ENCODE measurements at places on chromosomes 1 and 21.

GRCh38 chr1:151189637-151190445, at the start of gene VPS72:
Gene VPS72, minus strand, starts transcription at chr1:151190197. Its CDS starts 76 bp downstream, at chr1:151190121.
- DNase-seq: peak; percentile 85

GRCh38 chr1:172745014-172745413, 86.1 kb downstream of the FASLG start:
- peak; percentile 67 for DNase-seq

DNA sequence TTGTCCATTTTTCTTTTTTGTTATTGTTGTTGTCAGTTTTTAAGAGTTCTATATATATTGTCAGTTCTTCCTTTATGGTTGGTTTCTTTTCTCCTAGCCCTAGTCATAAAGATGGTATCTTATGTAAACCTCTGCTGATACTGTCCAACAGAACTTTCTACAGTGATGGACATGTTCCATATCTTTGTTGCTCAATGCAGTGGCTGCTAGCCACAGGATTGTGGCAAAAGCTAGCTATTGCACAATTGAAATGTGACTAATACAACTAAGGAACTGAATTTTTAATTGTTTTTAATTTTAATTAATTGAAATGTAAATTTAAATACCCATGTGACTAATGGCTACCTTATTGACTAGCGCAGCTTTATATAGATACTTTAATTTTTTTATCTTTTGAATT, 411.8 kb upstream of the PTBP2 start:
- DNase-seq: no peak

DNA sequence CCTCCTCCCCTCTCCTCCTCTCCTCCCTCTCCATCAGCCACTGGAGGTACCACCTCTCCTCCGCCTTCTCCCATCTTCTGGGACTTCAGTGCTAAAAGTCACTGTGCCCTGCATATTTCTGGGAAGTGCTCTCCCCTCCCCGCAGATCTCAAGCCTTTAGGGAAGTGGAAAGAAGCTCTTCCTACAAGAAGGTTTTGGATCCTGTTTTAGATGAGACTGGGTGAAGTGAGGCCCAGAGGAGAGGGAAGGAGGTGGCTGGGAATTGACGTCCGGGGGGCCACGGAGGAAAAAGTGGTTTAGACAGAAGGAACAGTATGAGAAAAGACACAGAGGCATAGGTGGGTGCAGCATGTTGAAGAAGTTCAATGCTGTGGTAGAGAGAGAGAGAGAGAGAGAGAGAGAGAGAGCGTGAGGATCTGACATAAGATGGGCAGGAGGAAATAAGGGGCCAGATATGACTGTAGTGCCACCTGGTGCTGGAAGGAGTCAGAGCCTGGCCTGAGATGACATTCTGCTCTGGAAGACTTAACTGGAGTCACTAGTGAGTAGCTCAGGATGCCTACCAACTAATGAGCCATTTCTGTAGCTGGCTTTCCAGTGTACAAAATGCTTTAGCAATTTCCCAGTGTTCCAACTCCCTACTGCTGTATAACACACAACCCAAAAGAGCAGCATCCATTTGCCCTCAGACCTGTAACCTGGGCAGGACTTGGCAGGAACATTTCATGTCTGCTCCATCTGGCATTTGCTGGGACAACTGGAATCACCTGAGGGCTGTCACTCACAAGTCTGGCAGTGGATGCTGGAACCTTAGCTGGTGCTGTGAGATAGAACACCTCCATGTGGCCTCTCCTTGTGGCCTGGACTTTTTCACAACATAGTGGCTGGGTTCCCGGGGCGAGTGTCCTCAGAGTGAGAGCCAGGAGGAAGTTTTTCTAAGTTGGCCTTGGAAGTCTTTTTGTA, 16.6 kb upstream of the ZSCAN20 start:
- peak; percentile 67 for DNase-seq

GRCh38 chr1:16321176-16321867, 31.0 kb downstream of the FBXO42 start:
- no peak for DNase-seq

All from GDM1 (cell line).